Activated naive CD4-positive, alpha-beta T cell treated with anti-CD3 and anti-CD28 coated beads, Interleukin-2, amount 50 U/mL, for 72 hours (primary cell): ENCODE measurements at places on chromosomes 5 and 9.

- DNase-seq = no peak
Observed at GRCh38 chr5:14665101-14665822, 744 bp downstream of the OTULIN start.

DNA sequence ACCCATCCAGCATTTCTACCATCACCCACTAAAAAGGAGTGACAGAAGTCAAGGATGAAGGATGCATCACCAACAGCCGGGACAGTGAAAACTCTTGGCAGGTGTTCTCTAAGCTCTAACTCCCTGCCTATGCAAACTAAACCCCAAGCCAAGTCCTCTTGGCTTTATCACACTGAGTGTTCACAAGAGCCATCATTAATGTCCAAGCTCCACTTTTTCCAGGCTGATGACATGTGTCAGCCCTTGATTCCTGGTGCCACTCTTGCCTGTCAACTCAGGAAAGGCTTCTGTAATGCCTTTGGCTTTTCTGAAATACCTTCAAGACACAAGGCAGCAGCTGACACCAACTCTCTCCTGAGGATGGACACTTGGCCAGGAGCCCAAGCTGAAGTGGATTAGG lies 86.9 kb downstream of the NR6A1 start:
- DNase-seq = no peak

DNA sequence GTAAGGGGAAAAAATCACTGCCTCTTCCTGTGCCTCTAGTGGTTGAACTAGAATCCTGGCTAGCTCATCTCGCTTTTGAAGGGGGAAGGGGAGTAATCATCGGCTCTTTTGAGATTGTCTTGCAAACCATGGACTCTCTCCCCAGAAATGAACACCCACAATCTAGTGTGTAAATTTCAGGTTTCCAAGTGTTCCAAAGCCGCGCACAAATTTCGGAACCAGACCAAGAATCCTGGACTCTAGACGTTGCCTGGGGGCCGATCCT lies 4.9 kb upstream of the FOXE1 start:
- DNase-seq = no peak

- DNase-seq = no peak
Observed at GRCh38 chr9:86580688-86581087, 226.5 kb upstream of the TUT7 start.

- DNase-seq = no peak
Observed at GRCh38 chr9:100033877-100034551, 64.8 kb downstream of the ERP44 start.

DNA sequence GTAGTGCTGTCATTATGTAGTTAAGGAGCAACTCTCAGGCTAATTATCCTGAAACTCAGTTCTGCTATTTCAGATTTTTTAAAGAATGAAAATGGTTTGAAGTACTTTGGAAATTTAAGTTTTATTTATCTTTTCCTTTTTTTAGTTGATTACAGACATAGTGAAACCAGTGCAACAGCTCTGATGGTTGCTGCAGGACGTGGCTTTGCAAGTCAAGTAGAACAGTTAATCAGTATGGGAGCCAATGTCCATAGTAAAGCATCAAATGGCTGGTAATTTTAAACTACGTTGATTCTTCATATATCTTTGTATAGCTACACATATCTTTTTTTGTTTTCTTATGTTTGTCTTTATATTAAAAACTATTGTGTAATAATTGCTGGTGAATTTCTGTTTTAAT lies 34.9 kb downstream of the YTHDC2 start:
- no peak for DNase-seq

DNA sequence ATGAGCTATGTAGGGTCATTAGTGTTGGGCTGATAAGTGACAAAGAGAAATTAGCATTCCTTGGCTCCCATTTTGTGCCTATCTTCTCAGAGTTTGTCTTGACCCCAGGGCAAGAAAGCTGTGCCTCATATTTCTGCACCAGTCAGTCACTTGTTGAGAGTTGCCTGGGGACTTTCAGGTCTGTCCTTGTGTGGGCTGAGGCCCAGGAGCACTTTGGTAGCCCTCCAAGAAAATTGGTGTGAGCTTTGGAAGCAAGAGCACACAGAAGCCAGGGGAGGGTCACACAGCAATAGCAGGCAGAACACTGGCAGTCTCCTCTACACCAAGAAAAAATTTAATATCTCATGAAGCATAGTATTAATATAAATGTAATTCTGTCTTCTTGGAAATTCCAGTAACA lies 239.9 kb downstream of the NPR3 start:
- DNase-seq = no peak

GRCh38 chr5:167528651-167529050 lies 762.8 kb upstream of the WWC1 start:
- DNase-seq = no peak

DNA sequence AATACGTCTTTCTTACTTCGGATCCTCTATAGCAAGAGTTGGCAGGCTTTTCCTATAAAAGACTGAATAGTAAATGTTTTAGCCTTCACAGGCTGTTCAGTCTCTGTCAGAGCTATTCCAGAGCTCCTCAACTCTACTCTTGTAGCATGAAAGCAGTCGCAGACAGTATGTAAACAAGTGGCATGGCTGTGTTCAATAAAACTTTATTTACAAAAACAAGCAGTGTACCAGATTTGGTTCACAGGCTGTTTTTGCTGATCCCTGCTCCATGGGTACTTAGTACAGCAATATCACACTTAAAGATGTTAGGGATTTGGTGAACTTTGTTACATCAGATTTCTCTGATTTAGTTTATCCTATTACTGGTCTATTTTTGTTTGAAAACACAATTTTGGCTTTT lies 235.2 kb downstream of the MLLT3 start:
- DNase-seq = no peak

GRCh38 chr9:76561900-76562299 lies 102.9 kb downstream of the GCNT1 start:
- no peak for DNase-seq

DNA sequence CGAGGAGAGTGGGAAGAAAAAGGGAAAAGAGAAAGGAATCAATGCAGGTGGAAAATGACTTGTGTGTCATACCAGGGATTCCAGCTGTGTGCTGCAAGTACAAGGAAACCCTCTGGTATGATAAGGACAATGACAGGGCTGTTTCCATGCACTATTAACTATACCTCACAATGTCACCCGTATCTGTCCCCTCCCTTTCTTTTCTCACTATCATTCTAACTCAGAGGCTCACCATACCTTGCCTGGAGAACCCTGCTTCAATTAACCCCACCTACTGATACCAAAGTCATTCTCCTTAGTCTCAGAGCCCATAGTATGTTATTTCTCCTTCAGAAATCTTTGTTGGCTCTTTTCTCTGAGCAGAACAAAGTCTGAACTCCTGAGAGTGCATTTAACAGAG lies 236.2 kb upstream of the NREP start:
- DNase-seq = no peak

DNA sequence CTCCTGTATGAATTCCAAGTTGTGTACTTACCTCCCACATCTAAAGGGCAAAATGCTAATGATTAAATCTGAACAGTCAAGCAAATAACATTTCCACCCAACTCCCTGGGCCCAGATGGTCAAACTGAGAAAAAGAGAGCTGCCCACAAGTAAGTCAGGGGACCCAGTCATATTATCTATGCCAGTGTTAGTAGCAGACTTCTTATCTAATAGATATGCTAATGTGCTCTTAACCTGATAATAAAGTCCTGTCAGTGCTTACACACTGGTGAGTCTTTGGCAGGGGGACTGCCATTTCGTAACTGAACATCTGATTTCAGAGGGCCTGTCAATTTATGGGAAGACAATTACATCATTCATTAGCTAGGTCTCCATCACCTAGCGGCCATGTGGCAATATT lies 292.3 kb upstream of the WWC1 start:
- no peak for DNase-seq

- DNase-seq = no peak
Observed at GRCh38 chr9:137788561-137789294, 88.9 kb upstream of the CACNA1B start.

GRCh38 chr9:14692470-14693250 lies 572 bp downstream of the ZDHHC21 start:
- no peak for DNase-seq

DNA sequence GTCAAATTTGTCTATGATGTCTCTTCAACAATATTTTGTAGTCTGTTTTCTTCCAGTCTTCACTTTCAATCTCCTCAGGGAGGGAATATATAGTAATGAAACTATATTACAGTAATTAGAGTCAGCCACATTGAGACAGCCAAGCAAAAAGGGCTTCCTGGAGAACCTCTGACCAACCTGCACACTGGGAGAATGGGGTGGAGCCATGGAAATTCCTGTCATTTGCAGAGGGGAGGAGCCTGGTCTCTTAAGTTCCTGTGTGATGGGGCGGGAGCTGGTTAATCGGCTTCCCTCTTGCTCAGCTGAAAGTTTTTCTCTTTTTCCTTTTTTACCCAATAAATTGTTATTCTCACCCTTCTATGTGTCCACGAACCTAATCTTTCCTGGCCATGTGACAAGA lies 1220.0 kb downstream of the PTPRD start:
- DNase-seq = no peak

DNA sequence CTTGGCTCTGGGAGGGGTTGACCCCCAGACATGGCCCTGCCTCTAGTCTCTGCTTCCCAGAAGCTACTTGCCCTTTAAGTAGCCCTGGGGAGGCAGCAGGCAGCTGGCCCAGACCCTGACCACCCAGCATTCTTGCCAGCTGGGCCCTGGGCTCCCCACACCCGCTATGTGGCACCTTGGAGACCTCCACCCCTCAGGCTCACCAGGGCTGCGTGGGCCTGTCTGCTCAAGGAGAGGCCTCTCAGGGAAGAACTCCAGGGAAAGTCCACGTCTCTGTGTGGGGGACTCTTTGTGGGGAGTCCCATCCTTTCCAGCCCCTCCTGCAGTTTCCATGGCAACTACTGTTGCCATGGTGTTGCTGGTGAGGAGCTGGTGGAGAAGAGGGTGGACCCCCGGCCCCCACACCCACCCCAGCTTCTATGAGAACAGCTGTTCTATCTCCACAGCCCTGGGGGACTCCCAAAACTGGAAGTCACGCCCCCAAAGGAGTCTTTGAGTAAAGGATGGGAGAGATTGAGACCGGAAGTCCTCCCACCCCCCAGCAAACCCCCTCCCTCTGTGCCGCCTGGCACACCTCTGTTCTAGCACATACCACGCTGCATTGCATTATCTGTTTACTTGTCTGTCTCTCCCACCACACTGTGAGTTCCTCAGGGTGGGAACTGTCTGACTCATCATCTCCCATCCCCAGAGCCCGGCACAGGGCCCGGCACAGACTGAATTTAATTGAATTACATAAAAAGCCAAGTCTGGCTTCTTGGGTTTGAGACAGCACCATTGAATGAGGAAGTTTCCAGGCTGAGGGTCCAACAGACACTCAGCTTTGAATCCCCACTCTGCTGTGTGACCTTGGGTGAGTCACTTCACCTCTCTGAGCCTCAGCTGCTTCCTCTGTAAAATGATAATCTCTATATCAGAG lies 12.6 kb downstream of the DNM1 start:
- no peak for DNase-seq

DNA sequence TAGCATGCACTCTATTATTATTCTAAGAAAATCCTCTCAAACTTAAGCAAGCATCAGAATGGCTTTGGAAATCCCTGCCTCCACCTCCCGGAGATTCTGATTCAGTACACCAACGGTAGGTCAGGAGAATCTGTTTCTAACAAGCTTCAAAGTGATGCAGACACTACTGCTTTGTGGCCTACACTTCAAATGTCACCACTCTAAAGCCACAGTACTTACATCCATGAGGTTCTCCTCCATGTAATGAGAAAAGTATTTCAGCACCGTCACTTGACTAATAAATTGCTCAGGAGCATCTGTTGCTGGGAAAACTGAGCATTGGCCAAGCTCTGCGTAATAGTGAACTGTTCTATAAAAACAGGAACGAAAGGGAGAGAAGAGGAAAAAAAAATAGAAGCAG lies 4.8 kb downstream of the PLK2 start:
- DNase-seq = no peak

DNA sequence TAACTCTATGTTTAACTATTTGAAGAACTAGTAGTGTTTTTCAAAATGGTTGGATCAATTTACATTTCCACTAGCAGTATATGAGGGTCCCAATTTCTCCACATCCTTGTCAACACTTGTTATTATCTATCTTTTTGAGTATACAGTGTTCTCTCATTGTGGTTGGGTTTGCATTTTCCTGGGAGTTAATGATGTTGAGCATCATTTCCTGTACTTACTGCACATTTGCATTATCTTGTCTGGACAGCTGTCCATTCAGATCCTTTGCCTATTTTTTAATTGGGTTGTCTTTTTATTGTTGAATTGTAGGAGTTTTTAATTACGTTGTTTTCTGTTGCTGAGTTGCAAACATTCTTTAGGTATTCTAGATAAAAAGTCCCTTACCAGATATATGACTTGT lies 103.4 kb upstream of the LRRTM2 start:
- no peak for DNase-seq

GRCh38 chr9:137423514-137424291 lies 510 bp downstream of the NOXA1 start:
- DNase-seq = no peak

DNA sequence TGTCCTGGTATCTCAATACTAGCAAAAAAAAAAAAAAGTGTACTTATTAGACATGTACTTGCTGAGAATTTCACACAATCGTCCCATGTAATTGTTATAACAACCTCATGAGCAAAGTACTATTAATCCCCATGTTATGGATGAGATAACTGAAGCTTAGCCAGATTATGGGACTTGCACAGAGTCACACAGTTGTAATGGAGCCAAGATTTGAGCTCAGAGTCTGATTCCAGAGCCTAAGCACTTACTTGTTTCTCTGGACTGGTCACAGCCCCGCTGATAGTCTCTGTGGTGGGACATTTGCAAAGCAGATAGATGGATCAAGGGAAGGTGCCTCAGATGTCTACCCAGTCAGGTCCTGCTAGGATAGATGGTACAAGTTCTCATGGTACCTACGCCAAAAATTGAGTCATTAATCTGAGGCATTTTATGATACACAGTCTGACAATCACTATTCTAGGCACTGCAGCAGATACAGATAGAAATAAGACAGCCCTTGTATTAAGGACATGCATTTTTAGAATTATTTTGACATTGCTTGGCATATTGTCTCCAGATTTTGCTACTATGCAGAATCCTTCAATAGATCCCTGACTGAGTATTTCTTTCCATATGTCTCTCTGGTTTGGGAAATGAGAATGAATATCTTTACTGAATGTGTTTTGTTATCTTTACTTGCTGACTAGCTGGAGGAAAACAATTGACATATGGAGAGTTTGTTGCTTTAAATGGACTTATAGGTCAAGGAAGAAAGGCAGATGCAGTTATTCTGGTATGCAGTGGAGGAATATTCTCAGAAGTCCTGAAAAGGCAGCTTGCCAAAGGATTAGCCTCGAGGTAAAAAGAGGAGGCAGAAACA lies 149.5 kb downstream of the ADAMTSL1 start:
- no peak for DNase-seq

GRCh38 chr5:21173526-21173925 lies 1185.5 kb upstream of the CDH18 start:
- DNase-seq = no peak
